ENCODE measurements at places on chromosomes 6 and 20.

DNA sequence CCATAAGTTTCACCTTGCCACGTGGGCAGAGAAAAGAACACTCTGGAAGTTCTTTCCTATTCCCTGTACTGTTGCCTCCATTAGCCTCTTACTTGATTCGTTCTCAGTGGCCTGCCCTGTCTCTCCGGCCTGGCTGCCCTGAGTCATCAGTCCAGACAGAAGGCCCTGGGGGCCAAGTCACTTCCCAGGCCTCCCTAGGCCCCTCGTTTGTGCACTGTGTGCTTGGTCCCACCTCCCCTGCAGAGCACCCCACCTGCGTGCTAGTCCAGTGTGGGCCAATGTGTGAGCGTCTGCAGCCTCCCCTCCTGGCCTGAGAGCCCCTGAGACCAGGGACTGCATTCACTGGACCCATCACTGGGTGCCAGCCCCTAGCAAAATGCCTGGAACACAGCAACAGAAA, 191.2 kb upstream of the RREB1 start:
- no peak for DNase-seq

DNA sequence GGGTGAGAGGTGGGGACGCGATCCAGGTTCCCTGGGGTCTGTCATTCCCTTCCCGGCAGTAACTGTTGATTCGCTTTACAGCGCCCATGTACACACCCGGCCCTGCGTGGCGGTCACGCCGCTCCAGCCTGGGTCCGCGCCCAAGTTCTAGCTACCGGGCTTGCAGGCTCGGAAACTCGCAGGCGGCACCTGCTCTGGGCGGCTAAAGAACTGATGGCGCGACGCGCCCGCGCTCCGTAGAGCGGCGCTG, 1.4 kb upstream of the POU3F2 start:
- DNase-seq = no peak

- DNase-seq = no peak
These were observed 8.6 kb downstream of the SYNDIG1 start for GRCh38 chr20:24477831-24478547.

DNA sequence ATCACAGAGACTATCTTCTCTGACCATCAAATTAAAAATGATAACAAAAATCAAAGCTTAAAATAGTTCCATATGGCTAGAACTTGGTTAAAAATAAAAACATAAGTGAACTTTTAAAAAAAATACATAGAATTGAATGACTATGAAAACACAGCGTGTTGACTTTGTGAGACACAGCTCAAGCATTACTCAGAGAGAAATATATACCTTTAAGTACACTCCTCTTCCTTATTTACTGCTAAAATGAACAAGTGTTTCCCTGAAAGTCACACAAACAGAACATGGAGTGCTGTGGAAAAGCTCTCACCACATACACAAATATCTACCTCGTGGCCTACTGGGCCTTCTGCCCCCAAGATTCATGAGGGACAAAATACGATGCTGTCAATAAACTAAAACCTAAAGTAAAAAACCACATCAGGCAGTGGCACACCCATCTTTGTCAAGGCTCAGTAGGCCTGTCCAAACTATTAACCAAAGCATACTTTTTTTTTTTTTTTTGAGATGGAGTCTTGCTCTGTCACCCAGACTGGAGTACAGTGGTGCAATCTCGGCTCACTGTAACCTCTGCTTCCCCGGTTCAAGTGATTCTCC, 7.5 kb downstream of the FAXC start:
- no peak for DNase-seq

DNA sequence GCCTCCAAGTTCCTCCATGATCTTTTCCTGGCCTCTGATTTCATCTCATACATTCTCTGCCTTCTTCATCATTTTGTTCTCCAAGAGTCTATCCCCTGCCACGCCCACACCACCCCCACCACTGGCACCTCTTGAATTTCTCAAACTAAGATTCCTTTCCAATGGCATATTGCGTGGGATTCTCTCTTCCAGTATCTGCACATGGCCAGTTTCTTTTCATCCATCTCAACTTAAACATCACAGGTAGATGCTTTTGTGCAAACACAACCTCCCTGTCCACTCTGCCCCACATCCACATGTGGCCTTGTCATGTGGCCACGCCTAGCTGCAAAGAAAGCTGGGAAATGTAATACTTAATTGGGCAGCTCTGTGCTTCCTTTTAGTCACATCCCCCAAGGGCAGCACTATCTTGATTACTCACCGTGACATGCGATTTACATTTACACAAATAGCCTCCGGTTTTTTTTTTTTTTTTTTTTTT, 33.4 kb upstream of the ZMYND8 start:
- no peak for DNase-seq

DNA sequence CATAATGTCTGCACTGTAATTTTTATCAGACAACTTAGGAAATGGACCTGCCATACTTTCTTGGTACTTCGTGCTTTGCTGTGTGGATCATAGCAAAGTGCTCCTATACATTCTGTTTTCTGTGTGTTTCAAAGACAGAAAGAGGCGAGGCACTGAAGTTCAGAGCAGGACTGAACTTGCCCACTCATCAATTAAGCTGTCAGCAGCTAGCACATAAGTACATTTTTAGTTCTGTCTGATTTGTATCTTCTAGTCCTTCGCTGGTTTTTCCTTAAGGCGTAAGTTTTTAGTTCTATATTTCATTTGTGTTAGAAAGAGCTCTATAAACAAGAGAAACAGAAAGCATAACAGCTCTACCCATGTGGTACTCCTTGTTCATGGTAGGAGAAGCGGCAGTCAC, 42.1 kb downstream of the MAP3K4 start:
- no peak for DNase-seq

- DNase-seq = no peak
These were observed 495.3 kb upstream of the RNF217 start for GRCh38 chr6:124466949-124467348.

GRCh38 chr6:97186416-97186999, 96.5 kb downstream of the MMS22L start:
- peak; percentile 6 for DNase-seq

- peak; percentile 61 for DNase-seq
These were observed at the start of gene RAET1G for GRCh38 chr6:149922642-149923326. TSS of gene RAET1G (minus strand) at chr6:149923121. CDS start at chr6:149923010, 111 bp downstream.

GRCh38 chr20:37567671-37568588, 40.3 kb upstream of the BLCAP start:
- no peak for DNase-seq

DNA sequence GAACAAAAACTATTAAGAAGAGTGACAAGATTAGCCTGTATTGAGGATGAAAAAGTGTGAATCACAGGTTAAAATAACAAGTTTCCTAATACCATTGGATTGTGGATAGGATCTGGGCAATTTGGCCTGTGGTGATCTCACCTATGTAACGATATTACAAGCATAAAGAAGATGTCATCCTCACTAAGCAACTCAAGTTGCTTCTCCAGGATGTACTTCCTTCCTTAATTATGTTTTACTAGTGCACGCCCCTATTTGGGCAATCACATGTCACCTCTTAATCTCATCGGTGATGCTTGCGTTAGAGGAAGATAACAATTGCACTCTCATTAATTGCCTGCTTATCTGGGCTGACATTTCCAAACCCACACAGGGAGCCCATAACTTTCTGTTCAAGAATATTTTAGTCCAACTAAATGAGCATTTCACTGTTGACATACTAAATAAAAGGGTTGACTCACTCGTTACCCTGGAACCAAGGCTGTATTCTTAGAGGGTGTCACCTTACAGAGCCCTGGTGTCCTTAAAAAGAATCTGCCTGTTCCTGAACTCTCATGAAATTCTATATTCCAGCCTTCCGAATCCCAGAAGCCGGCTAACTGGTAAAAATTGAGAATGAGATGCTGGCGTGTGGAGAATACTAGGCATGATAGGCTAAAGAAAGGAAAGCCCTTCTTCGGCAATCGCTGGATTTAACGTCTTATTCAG, 88.2 kb upstream of the ATXN1 start:
- no peak for DNase-seq

GRCh38 chr6:115191989-115192388, 849.2 kb upstream of the HS3ST5 start:
- DNase-seq = no peak

DNA sequence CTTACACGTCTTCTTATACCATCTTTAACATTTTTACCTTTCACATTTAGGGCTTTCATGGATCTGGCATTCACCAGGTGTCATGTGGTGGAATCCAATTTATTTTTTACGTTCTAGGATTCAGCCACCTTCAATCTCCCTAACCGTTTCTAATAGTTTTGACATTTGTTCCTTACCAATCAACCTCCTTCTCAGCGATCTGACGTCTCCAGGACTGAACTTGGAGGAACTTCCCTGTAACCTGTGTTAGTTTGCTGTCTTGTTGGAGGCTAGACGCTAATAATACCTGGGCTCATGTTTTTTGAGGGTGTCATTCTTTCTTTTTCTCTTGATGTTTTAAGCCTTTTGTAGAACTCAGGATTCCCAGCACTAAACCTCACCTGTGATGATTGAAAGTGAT, 351.6 kb downstream of the THBS2 start:
- DNase-seq = no peak

GRCh38 chr6:389622-390021, 1.9 kb upstream of the IRF4 start:
- DNase-seq = no peak

- no peak for DNase-seq
These were observed 369.2 kb downstream of the PAX1 start for GRCh38 chr20:22074635-22075034.

- no peak for DNase-seq
These were observed 185.7 kb upstream of the EYA4 start for GRCh38 chr6:133055441-133055966.

DNA sequence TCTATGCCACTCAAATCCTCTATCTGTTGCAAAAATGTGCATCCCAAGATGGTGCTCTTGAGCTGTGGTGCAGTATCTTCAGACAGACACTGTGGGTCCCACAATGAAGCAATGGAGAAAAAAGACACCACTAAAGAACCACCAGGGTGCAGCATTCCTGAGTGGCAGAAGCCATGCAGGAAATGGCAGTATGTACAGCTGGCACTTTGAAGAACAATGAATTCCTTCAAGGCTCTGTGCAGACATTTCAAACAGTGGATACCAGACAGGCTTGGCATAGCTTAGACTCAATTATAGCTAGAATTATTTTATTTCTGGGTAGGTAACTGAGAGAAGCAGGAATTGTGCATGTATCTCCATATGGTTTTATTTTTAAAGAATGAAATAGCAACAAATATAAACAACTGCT, 24.0 kb upstream of the HDAC2 start:
- no peak for DNase-seq

- DNase-seq = no peak
These were observed 241.9 kb downstream of the ADGRB3 start for GRCh38 chr6:68876792-68877493.

- DNase-seq = peak; percentile 32
These were observed 76.8 kb downstream of the UNC5CL start for GRCh38 chr6:40962241-40962640.

DNA sequence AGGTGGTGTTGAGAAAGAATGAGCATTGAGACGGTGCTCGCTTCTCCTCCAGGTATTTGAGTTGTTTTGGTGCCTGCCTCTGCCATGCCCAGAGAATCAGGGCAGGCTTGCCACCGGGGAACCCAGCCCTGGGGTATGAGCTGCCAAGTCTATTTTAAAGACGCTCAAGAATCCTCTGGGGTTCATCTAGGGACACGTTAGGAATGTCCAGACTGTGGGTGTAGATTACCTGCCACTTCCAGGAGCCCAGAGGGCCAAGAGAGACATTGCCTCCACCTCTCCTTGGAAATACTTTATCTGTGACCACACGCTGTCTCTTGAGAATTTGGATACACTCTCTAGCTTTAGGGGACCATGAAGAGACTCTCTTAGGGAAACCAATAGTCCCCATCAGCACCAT, 28.3 kb downstream of the SAYSD1 start:
- DNase-seq = no peak

- DNase-seq = no peak
These were observed 1.9 kb downstream of the ID1 start for GRCh38 chr20:31606804-31607639.

DNA sequence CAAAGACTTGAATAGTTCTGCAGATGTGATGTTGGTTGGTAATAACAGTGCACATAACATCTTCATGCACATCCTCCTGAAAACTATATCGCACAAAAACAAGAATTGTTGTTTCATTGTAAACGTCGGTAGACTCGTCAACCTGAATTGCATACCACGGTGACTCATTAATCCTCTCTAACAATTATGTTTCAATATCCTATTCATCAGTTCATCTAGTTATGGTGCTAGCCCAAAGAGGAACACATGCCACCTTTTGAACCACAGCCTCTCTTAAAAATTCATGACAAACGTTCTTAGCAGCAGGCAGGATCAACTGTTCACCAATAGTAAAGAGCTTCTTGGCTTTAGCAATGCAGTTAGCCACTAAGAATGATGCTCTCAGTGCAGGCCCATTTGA, 25.0 kb downstream of the CRYBG1 start:
- no peak for DNase-seq

GRCh38 chr20:47221036-47221625, 135.4 kb downstream of the ZMYND8 start:
- DNase-seq = no peak

DNA sequence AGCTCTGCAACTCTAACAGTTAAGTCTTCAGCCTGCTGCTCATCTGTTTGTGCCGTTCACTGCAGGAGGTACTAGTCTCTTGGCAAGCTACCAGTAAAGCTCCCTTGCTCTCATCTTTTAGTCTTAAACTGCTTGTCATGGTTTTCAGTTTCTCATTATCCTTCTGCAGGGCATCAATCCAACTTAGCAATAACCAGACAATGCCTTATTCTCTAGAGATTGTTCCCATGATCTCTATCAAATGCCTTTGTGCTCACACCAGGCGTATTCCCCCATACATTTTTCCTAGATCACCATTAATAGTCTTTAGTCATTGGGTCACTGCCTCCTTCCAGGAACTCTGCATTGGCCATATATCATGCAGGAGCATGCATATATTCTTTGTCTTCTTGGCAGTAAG, 171.3 kb downstream of the GRM1 start:
- no peak for DNase-seq

DNA sequence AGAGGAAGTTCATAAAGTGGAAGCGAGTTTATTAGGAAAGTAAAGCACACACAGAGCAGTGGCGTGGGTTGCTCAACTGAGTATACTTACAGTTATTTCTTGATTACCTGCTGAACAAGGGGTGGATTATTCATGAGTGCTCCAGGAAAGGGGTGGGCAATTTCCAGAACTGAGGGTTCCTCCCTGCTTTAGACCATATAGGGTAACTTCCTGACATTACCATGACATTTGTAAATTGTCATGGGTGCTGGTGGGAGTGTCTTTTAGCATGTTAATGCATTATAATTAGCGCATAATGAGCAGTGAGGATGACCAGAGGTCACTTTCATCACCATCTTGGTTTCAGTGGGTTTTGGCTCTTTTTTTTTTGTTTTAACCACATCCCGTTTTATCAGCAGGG, 29.8 kb downstream of the PDYN start:
- DNase-seq = no peak

GRCh38 chr20:37741055-37741454, 47.2 kb downstream of the CTNNBL1 start:
- no peak for DNase-seq

Measured in GM12891 (cell line).